RPMI7951 (cell line): ENCODE measurements at places on chromosomes 7 and 10. TPM values are rescaled to one million over a fixed set of nuclear protein-coding genes. Genes with fewer than 3 reads are reported as not detected.

DNA sequence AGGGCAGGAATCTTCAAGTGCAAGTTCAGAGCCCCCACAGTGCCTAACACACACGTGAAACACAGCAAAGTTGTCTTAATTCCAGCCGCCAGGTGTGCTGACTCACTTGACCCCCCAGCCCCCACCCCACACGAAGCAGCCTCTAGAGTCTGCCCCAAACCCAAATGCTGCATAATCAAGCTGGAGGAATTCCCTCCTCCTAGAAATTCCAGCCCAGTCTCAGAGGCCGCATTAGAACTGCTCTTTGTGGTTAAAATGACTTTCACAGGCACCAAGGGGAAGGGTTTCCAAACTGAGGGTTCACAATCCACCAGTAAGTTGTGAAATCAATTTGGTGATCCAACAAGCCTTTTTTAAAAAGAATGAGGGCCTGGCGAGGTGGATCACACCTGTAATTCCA, 67.0 kb upstream of the PLXNA4 start:
- no peak for DNase-seq

The NPTX2 gene
- total RNA-seq: 4.8 and 5.5 TPM in 2 replicates

DNA sequence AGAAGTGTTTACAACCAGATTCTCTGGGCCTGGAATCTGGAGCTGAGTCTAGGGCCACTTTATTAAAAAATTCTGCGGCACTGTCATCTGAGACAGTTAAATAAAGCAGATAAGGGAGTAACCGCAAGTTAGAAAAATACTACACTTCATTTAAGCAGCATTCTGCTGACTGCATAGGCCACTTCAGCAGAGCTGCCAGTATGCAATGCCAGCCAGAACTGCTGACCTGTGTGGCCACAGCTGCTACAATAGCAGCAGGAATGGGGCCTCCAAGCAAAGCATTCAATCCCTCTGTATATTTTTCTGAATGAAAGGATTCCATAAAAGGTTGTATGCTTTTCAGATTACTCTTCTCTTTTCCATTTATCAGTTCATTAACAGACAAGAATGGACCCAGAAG, 136.0 kb downstream of the COL28A1 start:
- DNase-seq: no peak

DNA sequence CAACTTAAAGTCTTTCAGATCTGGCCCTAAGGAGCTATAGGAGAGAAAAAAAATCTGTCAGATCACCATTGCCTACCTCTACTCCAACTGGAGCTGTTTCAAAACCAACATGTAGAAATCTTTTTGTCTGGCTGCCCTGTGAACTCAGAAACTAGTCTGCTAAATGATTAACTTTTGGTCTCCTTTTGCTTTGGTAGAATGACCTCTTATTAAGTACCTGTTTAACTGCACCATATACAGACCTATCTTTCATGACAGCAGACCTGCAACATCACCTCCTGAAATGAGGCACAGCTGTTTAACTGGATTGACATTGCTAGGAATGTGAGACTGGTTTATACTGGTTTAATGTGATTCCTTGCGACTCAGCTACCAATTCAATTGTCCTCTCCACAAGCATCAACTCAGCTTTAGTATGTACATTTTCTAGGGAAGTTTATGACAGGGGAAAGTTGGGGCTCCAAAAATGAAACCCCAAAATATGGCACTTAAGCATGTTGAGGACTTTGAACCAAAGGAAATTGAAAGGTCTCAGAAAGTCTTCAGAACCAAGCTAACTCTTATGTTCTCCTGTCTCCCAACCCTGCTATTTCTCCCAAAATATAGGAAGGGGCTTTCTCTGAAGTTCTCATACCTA, 1.8 kb downstream of the CYP3A43 start:
- no peak for DNase-seq

DNA sequence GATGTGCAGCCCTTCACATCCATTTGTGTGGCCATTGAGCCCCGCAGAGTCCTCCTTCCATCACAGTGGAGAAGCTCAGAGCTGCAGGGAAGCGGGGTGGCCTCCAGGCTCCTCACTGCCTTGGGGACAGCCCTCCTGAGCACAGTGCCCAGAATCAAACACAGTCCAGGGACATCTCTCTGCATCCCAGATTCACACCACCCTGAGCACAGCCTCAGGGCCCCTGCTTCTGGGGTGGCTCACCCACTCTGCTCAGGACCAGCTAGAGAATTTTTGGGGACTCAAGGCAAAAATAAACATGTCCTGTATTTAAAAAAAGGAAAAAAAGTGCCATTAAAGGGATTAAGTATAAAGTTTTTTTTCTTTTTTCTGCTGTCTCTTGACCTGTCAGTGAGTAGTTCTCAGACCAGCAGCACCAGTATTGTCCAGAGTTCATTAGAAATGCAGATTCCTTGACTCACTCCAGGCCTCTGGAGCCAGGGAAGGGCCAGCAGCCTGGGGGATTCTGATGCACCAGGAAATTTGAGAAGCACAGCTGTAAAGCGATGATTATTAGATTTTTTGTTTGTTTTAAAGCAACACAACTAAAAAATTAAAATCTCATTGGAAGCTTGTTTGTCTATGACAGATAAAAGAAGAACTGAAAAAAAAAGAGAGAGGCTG, 61.6 kb downstream of the ARHGAP22 start:
- no peak for DNase-seq

GRCh38 chr7:74039337-74039736, 11.4 kb downstream of the ELN start:
- no peak for DNase-seq

- no peak for DNase-seq
These were observed 69.8 kb downstream of the TCF7L2 start for GRCh38 chr10:113019692-113020474.

The LGI1 gene
- 0.12 TPM in 1 of 2 replicates, not detected in the other for total RNA-seq

- no peak for DNase-seq
These were observed 6.5 kb downstream of the ADAM8 start for GRCh38 chr10:133270204-133270603.

DNA sequence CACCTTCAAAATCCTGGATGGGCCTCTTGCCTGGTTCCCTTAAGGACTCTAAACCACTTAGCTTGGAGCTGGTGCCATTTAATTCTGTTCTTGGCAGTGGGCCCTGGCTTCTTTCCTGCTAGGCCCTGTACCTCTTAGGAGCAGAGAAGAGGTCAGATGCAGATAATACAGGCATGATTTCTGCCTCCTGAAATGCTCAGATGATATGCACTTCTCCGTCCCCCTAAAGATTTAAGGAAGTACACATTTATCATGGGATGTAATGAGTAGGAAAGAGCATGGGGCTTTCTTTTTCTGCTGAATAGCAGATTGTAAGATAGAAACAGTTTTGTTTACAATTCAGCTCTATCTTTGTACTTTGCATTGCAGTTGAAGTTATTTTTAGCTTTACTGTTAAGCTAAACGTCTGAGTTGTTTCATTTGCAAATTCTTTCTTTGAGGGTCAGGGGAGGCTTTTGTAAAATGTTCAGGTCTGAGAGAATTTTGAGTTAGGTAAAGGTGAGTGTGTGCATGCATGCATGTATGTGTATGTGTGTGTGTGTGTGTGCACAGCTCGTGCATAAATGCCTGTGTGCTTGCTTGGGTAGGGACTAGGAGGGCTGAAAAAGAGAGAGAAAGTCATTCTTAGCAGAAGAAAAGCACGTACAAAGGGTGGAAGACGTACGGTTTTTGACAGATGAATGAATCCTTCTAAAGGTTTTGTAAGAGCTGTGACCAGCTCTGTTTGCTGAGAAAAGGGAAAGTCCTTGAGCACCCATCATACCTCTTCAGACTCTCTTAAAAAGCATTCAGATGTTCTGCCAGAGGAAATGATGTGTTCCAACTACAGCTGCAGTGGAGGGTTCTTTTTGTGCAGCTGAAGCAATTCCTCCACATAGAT, 364.2 kb downstream of the AUTS2 start:
- no peak for DNase-seq

The TRIM74 gene
- total RNA-seq: not detected in 2 replicates

DNA sequence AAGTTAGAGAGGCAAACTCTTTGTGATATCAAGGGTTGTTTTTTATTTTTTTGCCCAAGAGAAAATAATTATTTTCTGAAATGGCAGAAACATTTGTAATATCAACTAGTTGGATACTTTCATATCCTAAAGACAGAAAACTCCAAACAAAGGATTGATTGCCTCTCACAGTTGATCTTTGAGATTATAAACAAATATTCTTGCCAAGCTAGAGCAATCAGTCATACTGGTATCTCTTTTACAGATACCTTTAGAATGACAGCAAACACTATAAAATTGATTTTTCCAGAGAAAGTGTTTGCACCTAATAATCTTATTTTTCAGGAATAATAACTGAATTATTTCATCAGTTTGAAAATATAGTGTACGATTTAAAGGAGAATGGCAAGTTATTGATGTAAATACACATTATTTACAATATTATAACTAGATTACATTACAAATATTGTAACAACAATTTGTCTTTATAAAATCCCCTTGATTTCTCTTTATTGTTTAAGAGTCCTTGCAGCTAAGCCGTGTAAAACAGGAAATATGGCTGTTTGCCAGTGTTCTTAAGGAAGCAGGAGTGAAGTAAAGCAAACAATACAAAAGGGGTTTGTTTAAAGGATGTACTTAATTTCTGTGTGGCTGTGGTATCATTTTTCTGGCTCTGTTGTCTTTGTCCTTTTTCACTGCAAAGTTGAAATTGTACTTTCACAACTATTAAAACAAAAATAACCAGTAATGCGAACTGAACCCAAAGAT, 58.4 kb downstream of the MAPK8 start:
- peak; percentile 47 for DNase-seq

GRCh38 chr10:93993414-93993781, 333 bp upstream of the PLCE1 start:
- DNase-seq: no peak

- no peak for DNase-seq
These were observed 236.6 kb downstream of the PTPRN2 start for GRCh38 chr7:158351051-158351450.

DNA sequence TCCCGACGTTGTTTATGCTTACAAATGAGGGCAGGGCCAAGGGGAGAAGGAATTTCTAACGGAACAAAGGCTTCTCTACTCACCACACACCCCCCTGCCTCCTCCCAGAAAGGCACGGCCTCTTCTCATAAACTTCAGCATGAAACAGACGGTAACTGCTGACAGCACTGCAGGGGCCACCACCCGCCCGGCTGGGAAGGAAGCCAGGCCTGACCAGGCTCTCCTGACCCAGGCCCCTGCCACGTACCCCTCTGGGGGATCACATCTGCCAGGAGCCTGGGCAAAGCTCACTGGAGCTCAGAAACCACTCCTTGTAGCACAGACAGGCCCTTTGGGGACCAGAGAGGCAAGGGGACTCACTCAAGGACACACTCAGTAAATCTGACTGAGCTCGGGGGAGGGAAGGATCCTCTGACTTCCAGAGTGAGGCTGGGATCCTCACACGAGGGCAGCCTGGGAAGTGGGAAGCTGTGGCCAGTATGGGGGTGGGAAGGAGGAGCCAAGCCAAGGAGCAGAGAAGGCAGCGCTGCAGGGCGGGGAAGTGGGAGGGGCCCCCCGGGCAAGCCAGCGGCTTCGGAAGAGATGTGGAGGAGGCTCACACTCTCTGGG, 46.1 kb downstream of the ZCCHC24 start:
- peak; percentile 96 for DNase-seq

GRCh38 chr7:103630318-103630717, 184.3 kb upstream of the SLC26A5 start:
- no peak for DNase-seq

The BPGM gene
- 36.3 and 44.5 TPM in 2 replicates for total RNA-seq

DNA sequence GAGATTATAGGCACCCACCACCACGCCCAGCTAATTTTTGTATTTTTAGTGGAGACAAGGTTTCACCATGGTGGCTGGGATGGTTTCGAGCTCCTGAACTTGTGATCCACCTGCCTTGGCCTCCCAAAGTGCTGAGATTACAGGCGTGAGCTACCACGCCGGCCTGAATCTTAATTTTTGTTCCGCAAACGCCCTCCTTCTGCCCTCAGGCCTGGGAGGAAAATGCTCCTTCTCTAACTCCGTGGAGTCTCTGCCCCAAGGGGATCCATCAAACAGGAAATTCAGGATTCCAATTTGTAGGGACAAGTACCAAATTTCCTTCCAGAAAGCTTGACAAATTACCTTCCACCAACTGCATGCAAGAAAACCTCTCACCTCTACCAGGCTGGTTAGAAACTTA, 43.2 kb downstream of the RBAK start:
- DNase-seq: no peak

- DNase-seq: peak; percentile 93
These were observed 721.9 kb downstream of the TNS3 start for GRCh38 chr7:46859963-46860475.

The CUBN gene
- total RNA-seq: 0.98 and 2.9 TPM in 2 replicates

DNA sequence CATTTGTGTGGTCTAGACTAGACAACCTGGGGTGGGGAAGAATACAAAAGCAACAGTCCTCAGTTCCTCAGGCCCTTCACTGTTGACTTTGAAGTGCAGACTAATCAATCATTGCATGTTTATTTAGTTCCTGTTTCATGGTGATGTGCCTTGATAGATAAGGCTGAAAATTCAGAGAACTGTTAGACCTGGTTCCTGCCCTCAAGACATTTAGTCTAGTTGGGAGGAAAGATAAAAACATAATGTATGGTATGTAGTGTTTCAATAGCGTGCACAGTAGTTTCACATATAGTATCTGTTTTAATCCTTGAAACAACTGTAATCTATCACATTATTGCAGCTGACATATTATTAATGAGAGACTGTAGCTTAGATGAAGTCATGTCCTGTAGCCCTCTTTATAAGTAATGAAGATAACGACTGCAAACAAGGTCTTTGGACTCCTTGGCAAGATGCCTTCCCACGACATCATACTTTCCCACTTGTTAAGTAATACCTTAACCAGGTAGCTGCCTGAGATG, 124.0 kb downstream of the CELF2 start:
- no peak for DNase-seq

The SNX10 gene
- 19.9 and 31.1 TPM in 2 replicates for total RNA-seq

GRCh38 chr7:96701258-96701657, 8.4 kb downstream of the SEM1 start:
- peak; percentile 21 for DNase-seq
